Adrenal gland (tissue), 19 donors: ENCODE measurements at places on chromosomes 2 and 18. TPM values are rescaled to one million over a fixed set of nuclear protein-coding genes. Genes with fewer than 3 reads are reported as not detected.

DNA sequence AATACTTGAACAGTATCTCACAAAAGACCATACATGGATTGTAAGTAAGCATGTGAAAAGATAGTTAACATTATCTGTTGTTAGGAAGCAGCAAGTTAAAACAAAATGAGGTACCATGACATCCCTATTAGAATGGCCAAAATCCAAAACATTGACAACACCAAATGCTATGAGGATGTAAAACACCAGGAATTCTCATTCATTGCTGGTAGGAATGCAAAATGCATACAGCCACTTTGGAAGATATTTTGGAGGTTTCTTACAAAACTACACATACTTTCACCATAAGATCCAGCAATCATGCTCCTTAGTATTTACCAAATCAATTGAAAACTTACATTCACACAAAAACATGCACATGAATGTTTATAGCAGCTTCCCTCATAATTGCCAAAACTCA is 30.9 kb upstream of the ICOS start:
- H3K36me3 ChIP-seq, result no peaks in the 10 kb centered on the region
- no peaks in the 10 kb centered on the region for H3K27me3 ChIP-seq
- H3K27ac ChIP-seq, result no peak overlapping the region
- no peak for DNase-seq
- H3K4me1 ChIP-seq, result no peaks in the 10 kb centered on the region

The COLEC11 gene
- total RNA-seq, result 78.6 TPM

The SUMO1 gene
- 119 TPM for total RNA-seq

DNA sequence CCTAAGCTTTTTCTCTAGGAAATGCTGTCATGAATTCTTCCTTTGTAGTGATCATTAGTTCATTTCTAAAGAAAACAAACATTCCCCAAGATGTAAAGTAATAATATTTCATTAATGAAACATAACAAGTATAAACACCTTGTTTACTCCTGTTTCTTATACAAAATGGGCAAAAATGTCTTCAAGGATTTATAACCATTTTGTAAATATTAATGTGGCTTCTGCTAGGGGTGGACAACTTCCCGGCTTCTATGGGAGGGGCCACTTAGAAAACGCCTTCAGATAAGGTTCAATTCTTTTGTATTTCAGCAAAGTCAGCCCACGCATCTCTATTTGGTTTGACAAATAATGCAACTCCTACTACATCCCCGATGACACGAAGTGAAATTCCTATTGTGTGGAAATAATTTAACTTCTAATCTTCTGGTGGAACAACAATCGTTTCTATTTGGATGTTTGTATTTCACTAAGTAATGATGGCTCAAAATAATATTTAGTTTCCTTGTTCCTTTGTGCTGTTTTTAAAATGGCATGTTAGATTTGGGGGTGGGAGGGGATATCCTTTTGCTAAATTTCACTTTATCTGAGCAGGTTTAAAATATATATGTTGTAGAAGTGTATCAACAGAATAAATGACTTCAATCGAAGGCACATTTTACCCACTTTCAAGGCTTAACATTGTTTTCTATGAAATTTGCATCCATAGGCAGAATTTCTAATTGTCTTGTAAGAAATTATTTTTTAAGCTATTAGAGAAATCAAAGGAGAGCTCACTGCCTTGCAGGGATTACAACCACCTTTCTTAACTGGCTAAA is 14.7 kb upstream of the HOXD1 start:
- no peaks in the 10 kb centered on the region for H3K36me3 ChIP-seq
- no peak overlapping the region for H3K4me3 ChIP-seq
- peaks cover 12% of the 10 kb centered on the region for H3K27me3 ChIP-seq
- peaks cover 5% of the 10 kb centered on the region for H3K4me1 ChIP-seq

DNA sequence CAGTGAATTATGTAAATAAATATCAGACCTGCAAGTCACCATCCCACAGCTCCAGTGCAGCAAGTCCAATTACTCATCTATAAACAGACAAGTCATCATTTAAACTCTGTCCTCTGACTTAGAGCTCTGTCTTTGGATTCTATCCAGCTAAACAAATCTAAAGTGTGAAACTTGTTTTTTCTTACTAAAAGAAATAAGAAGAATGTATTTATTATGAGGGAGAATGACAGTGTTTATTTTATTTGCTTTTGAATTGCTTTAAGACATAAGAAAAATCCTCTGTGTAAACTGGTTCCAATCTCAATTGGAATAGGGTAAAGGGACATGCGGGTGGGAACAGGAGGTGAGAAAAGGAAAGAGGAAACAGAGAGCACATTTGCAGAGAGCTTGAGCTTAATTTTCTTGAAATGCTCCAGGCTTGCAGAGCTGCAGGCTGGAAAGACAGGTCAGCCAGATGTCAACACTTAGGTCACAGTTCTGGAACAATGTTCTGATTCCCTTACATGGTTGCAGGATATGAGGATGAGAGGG is 355.8 kb downstream of the MEIS1 start:
- H3K4me1 ChIP-seq, result peaks cover 28% of the 10 kb centered on the region
- H3K27me3 ChIP-seq, result no peaks in the 10 kb centered on the region
- no peak overlapping the region for H3K27ac ChIP-seq
- no peaks in the 10 kb centered on the region for H3K36me3 ChIP-seq
- H3K4me3 ChIP-seq, result no peak overlapping the region
- DNase-seq, result no peak

DNA sequence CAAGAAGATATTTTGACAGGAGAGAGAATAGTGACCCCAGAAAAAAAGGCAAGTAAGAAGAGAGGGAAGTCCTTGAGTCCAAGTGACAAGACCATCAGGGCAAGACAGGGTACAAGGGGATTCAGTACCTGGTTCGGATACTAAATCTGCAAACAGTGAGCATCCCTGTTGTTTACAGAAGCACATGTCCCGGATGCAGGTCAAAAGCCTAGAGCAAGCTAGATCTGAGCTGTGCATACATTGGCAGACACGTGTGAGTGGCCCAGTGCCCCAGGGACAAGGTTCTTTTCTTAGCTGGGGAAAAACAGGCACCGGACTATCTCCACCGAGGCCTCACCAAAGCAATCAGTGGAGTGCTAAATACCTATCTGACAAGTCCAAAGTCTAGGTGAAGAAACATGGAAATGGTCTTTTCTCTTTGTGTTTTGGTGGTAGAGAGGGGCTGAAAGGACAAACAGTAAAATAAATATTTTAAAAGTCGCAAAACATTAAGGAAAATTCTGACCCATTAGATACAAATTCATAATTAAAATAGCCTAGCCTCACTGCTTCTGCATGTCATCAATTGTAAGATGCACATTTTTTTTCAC is 165.2 kb downstream of the SUCLG1 start:
- no peak overlapping the region for H3K27ac ChIP-seq
- DNase-seq, result no peak
- H3K36me3 ChIP-seq, result no peaks in the 10 kb centered on the region
- no peaks in the 10 kb centered on the region for H3K27me3 ChIP-seq
- no peak overlapping the region for H3K4me3 ChIP-seq
- no peaks in the 10 kb centered on the region for H3K4me1 ChIP-seq

DNA sequence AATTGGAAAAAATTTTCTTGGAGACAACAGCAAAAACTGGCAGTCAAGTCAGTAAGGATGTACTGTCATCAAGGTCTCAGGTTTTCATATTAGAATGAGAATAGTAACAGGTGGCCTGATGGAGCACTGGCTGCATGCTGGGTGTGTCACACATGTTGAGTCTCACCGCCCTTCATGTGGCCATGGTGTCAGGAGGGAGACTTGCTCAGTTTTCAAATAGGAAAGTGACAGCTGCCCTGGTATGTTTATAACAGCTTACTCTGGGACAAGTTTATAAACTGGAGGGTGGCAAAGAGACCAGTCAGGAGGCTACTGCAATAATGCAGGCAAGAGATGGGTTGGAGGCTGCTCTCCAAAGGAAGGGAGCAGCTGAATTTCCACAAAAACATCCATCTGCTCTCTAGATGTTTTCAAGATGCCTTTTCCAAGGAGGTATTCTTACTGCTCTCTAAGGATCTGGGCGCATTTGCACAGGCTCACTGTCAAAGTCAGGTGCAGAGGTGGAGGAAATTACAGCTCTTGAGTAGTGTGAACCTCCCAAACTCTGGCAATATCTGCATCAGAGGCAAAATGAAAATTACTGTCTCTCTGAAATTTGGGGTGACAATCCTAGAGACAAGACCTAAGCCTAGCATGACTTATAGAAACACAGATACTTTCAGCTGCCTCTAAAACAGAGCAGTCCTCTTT is 321.9 kb upstream of the RAB12 start:
- peaks cover 15% of the 10 kb centered on the region for H3K4me1 ChIP-seq
- no peaks in the 10 kb centered on the region for H3K36me3 ChIP-seq
- DNase-seq, result no peak
- H3K27ac ChIP-seq, result no peak overlapping the region

GRCh38 chr2:95728878-95729596 is 137.2 kb downstream of the TRIM43 start:
- H3K4me1 ChIP-seq, result no peaks in the 10 kb centered on the region
- no peak overlapping the region for H3K4me3 ChIP-seq
- no peaks in the 10 kb centered on the region for H3K27me3 ChIP-seq
- peak; percentile 86 for DNase-seq
- no peaks in the 10 kb centered on the region for H3K36me3 ChIP-seq
- no peak overlapping the region for H3K27ac ChIP-seq

DNA sequence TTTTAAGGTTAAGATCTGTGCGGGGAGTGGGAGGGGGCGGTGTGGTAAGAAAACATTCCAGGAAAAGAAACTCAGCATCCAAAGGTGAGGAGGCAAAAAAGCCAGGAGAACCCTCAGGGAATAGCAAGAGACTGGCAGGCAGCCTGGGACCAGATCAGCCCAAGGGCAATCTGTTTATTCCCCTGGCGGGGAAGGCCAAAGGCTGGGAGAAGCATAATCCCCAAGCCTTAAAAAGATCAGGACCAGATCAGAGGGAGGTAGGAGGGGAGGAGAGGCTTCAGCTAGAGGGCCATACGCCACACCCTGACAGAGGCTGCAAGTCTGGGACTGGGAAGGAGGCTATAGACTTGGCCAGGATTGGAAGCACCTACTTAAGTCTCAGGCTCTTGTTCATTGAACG is 163.0 kb upstream of the PXDN start:
- H3K4me3 ChIP-seq, result no peak overlapping the region
- H3K27me3 ChIP-seq, result no peaks in the 10 kb centered on the region
- H3K27ac ChIP-seq, result no peak overlapping the region
- H3K4me1 ChIP-seq, result no peaks in the 10 kb centered on the region

- no peaks in the 10 kb centered on the region for H3K4me1 ChIP-seq
- no peaks in the 10 kb centered on the region for H3K36me3 ChIP-seq
- no peak overlapping the region for H3K27ac ChIP-seq
- no peak overlapping the region for H3K4me3 ChIP-seq
- no peak for DNase-seq
Measured at GRCh38 chr2:168171059-168171762, 76.2 kb downstream of the STK39 start.

The FTCDNL1 gene
- 10.7 TPM for total RNA-seq

GRCh38 chr2:69514406-69514805 is 77.2 kb upstream of the NFU1 start:
- no peaks in the 10 kb centered on the region for H3K27me3 ChIP-seq
- H3K4me3 ChIP-seq, result no peak overlapping the region
- no peak overlapping the region for H3K27ac ChIP-seq

DNA sequence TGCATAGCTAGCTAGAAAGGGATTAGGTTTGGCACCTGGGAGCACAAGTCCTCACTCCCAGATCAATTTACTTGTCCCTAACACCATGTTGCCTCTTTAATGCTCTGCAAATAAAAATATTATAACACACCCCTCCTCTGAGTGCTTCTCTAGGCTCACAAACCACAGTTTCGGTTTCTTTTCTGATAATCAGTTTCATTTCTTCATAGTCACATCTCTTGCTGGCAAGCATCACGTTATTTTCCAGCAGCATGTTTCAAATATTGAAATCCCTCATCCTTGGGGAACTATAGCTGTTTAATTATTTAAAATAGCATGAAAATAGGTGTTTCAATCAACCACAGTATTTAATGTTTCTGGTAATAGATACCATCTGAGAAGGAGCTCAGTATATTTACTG is 13.9 kb upstream of the SMCHD1 start:
- no peak overlapping the region for H3K4me3 ChIP-seq
- no peak overlapping the region for H3K27ac ChIP-seq
- no peak for DNase-seq

GRCh38 chr2:108942231-108942825 is 46.7 kb downstream of the EDAR start:
- no peaks in the 10 kb centered on the region for H3K36me3 ChIP-seq
- no peak overlapping the region for H3K4me3 ChIP-seq
- no peaks in the 10 kb centered on the region for H3K4me1 ChIP-seq

GRCh38 chr18:60446821-60447220 is 74.2 kb upstream of the MC4R start:
- no peak overlapping the region for H3K27ac ChIP-seq
- H3K4me1 ChIP-seq, result no peaks in the 10 kb centered on the region
- DNase-seq, result no peak
- no peaks in the 10 kb centered on the region for H3K36me3 ChIP-seq

DNA sequence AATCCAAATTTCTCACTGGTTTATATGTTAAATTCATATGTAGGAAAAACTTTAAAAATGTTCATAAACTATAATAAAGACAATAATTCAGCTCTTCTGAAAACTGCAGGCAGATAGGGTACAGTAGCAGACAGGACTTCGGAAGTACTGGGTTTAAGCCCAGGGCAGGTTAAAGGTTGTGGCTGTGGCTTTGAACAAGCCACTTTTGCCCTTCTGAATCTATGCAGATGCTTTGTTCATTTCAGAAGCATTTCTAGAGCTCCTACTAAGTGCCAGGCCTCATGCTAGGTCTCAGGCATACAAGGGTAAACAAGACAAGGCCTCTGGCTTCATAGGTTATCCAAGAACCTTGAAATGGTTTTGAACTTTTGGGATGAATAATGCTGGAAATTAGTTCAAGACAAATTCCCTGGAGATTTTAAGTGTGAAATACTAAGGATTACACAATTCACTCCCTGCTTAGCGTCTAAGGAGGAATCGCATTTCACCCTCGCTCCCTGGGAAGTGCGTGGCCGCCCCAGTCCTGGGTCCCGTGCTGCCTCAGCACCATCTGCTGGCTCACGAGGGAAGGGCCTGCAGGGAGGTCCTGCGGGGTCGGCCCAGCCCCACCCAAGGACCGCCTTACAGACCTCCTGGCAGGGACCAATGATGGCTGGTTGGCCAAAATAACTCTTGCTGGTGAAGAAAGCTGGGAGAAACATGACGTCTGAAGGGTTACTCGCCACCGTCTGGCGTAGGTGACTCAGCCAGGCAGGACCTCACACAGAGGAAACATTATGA is 67.7 kb upstream of the L3MBTL4 start:
- no peak overlapping the region for H3K4me3 ChIP-seq
- DNase-seq, result peak; percentile 85
- no peaks in the 10 kb centered on the region for H3K36me3 ChIP-seq
- no peaks in the 10 kb centered on the region for H3K4me1 ChIP-seq
- H3K27ac ChIP-seq, result no peak overlapping the region
- no peaks in the 10 kb centered on the region for H3K27me3 ChIP-seq

The SPATA3 gene
- total RNA-seq, result not detected

- no peak overlapping the region for H3K4me3 ChIP-seq
- H3K36me3 ChIP-seq, result no peaks in the 10 kb centered on the region
- no peak for DNase-seq
- H3K27ac ChIP-seq, result no peak overlapping the region
- no peaks in the 10 kb centered on the region for H3K4me1 ChIP-seq
- no peaks in the 10 kb centered on the region for H3K27me3 ChIP-seq
Measured at GRCh38 chr2:169910109-169910799, 83.0 kb downstream of the UBR3 start.

GRCh38 chr2:158932131-158932645 is 36.3 kb upstream of the TANC1 start:
- no peak for DNase-seq
- H3K36me3 ChIP-seq, result no peaks in the 10 kb centered on the region
- no peak overlapping the region for H3K4me3 ChIP-seq
- H3K27ac ChIP-seq, result no peak overlapping the region
- H3K4me1 ChIP-seq, result no peaks in the 10 kb centered on the region

- H3K27ac ChIP-seq, result no peak overlapping the region
- no peaks in the 10 kb centered on the region for H3K36me3 ChIP-seq
- DNase-seq, result no peak
Measured at GRCh38 chr2:20167356-20167755, 57.6 kb downstream of the SDC1 start.

The SLC38A11 gene
- not detected for total RNA-seq

The FBXO36 gene
- 4.2 TPM for total RNA-seq

The STRN gene
- 18.3 TPM for total RNA-seq

The SLC16A14 gene
- 7.3 TPM for total RNA-seq
